Fibroblast of skin of scalp (primary cell): ENCODE measurements at places on chromosomes 12 and 14.

GRCh38 chr14:68680541-68681051 is 112.3 kb downstream of the ZFP36L1 start:
- no peak for DNase-seq

- no peak for DNase-seq
These were observed 10.5 kb downstream of the TM7SF3 start for GRCh38 chr12:27003421-27004381.

- DNase-seq, result no peak
These were observed 168.0 kb upstream of the ARID2 start for GRCh38 chr12:45561488-45561887.

DNA sequence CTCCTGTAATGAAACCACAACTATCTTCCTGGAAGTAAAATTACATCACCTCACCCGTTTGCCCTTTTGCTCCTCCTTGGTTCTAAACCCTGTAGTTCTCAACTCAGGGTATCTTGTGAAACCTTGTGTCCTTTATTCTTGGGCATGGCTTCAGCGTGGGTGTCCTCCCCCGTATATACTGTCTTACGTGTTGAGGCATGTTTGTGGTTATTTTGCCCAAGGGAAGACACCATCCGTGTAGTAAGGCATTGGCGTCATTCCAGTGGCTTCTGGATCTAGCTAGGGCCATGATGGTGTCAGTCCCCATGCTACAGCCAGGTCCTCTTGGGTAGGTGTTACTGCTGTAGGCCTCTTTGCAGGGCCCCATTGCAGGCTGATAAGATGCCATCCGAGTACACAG is 115.4 kb downstream of the ZFP36L1 start:
- no peak for DNase-seq

GRCh38 chr12:132089407-132089910 is 54.7 kb downstream of the DDX51 start:
- no peak for DNase-seq

GRCh38 chr12:18905134-18905533 is 167.2 kb downstream of the CAPZA3 start:
- no peak for DNase-seq

DNA sequence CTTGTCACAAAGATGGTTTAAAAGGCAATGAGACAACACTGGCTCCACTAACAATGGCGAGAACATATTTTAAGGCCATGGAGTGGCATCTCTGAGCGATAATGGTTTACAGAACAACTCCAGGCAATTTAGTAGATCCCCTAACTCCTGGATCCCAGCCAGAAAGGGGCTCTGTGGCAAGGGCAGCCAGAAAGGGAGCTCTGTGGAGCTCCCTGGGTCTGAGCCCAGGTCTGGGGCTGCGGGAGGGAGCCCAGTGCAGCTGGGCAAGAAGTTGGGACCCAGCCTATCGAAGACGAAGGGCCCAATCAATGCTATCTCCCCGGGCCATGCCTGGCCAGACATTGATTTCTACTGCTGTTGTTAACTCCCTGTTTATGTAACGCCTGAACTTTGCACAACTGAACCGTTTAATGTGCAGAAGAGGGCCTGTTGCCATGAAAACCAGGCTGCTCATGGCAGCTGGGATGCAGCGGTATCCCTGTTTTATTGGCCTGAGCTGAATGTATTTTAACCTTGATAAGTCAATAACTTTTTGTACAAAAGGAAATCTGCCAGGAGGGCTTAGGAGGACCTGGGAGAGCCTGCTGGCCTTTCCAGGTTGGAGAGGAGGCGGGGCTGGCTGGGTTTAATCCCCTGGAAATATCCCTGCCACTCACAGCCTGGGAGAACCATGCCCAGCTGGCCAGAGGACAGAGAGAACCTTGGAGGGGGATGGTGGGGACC is 6.7 kb upstream of the FAM222A start:
- no peak for DNase-seq
